ENCODE measurements at places on chromosomes 2 and 18.
A peak's percentile ranks its signal among the peaks of the same experiment; 100 is the strongest.

- no peak for DNase-seq
Observed at GRCh38 chr18:74914648-74915047, 294.3 kb downstream of the PTGR3 start.

GRCh38 chr2:30511122-30512083, 64.4 kb downstream of the LCLAT1 start:
- DNase-seq = no peak

- DNase-seq = no peak
Observed at GRCh38 chr18:40250236-40250635, 1704.8 kb upstream of the PIK3C3 start.

- DNase-seq = peak; percentile 43
Observed at GRCh38 chr2:164599954-164600589, 21.2 kb downstream of the GRB14 start.

- no peak for DNase-seq
Observed at GRCh38 chr18:6441200-6441599, 26.5 kb upstream of the L3MBTL4 start.

DNA sequence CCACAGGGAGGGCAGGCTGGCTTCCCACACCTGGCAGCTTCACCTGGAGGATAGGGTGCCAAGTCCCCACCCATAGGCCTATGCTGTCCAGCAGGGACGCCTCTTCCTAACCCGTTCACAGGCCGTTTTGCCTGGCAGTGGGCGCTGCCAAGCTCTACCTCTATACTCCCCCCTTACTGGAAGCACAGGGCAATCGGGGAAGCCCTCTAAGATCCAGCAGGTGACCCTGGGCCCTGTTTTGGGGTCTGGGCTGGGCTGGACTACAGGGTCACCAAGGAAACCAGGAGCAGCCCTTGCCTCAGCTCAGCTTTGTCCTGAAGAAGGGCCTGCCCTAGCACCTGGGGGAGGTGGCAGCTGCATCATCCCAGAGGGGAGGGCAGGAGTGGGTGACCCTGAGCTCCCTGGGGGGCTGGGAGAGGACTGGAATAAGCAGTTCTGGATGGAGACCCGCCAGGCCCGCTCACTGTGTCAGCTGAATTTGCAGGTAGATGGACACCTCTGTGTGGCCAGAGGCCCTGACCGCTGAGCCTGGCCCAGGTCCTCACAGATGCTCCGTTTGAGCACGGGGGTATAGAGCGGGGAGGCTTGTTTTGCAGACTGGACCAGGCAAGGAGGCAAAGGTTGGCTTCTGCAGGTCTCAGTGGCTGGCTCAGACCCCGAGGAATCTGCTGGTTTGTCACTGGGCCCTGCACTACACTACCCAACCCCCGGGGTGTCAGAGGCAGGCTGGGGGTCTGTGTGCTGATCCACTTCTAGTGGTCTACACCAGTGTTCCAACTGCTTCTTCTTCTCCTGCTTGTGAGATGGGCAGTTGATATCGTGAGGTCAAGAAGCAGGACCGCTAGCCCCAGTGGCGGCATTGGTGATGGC, 163.1 kb downstream of the ASB1 start:
- no peak for DNase-seq

DNA sequence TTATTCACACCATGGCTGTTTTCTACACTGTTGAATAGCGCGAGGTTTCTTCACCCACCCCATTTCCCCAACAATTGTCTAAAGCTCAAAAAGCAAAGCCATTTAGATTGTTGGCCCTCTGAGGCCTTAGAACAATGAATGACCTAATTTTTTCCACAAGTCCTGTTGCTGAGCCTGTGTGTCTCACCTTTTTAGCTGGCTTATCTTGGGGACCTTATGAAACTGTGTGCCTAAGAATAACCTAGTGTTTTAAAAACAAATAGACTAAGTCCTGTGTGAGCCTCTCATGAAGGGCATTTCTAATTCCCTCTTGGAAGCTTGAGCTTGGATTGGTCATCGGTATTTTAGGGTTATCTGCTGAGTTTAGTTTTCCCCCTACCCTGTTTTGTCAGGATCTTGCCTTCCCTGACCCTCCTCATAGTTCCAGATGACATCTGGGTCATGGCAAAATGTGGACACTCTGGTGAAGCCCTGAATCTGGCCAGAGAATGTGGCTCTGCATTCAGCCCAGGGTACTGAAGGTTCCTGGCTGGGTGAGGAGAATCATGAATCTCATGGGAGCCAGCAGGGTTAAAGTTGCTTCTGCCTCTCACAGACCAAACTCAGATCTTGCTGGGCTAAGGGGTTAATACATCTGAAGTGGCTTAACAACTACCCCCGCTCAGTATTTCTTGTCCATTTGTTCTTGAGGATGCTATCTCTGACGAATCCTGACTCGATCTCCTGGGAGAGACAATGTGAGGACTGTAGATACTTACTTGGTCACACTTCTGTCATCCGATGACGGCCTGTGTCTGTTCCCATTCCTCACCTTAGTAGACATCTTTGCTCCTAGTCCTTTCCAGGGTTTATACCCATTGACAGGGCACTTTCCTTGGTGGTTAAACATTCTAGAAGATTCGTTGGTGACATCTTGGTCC, 104.2 kb upstream of the MAP4K3 start:
- no peak for DNase-seq

DNA sequence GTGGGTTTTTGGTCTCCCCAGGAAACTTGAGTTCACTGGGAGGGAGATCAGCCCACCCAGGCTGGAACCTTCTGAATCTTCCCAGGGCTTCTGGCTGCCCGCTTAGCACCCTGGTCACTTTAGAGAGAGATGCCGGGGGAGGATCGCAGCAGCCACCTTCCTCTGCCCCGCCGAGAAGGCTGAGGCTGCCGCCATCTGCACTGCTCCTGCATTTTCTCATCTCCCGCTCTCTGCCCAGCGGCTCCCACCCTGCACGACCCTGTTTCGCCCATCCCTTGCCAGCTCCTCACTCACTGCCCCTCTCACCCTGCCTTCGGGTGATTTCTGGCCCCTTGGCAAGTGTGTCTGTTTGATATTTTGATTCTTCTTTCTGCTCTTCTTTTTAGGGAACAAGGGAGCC, 82.6 kb upstream of the ATG16L1 start:
- DNase-seq = no peak

DNA sequence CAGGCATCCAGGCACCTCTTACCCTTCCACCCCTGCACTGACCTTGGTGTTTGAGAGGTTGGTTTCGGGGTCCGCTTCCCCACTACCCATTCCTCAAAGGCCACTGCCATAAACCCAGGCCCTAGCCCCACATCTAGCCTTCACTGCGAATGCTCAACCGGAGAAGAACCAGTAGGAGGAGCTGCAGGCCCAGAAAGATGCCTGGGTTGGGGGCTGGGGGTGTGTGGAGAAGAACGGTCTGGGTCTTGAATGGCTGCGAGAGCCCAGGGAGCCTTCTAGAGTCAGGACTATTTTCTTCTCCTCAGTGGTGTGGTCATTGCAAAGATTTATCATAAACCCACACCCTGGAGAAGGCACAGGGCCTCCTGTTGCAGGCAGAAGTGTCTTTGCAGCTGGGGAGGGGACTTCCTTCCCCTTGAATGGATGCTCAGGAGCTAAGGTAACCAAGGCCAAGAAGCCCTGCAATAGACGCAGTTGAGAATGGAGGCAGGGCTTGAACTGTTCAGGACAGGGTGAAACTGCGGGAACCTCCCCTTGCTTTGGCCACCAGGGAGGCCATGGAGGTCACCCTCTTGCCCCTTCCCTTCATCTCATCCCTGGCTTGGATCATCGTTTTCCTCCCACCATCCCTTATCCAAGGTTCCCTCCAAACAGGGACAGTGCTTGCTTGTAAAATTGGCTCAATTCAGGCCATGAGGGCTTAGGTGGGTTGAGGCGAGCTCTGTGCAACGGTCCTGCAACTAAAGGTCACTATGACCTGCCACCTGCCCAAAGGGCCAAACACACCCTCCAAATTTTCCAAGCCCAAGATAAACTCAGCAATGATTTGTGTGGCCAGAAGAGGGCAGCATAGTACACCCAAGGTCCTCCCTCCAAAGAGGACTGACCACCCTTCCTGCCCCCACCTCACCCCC, 20.9 kb downstream of the THNSL2 start:
- peak; percentile 24 for DNase-seq

- peak; percentile 72 for DNase-seq
Observed at GRCh38 chr2:121689356-121689755, 40.1 kb upstream of the CLASP1 start.

GRCh38 chr2:60553495-60554073, at the start of gene BCL11A:
Gene BCL11A (minus strand): TSS chr2:60553654. CDS start chr2:60553270, 384 bp downstream.
- peak; percentile 80 for DNase-seq

DNA sequence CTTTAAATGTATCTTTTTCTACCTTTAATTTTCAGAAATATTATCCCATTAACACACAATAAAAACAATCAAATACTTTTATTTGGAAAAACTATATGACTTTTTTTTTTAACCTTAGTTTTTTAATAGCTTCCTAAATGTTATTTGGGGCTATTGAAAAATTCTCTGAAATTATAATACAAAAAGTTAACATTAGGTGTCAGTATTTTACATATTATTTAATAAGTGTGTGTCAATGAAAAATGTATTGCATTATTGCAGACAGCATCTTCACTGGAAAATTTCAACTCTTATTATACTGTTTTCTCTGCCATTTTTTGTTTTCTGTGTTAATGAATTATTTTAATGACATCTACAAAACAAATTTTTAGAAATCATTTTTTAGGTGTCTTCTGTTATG, 51.1 kb upstream of the ARHGAP15 start:
- DNase-seq = no peak

- no peak for DNase-seq
Observed at GRCh38 chr2:207087046-207087902, 78.5 kb downstream of the KLF7 start.

DNA sequence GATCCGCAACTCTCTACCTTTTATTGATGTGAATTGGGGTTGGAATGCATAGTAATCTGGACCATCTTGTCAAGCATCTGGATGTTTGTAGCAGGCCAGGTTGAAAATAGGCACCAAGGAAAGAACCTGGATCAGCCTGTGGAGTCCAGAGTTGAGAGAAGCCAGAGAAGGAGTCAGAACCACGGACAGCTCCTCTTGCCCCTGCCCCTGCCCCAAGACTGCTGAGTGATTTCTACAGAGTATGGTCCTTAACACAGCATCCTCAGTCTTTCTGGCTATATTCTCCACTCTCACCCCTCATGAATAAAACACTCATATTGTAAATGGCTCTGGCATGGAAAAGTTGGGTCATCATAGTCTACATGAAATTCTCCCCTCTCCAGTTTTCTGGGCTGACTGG, 154.6 kb downstream of the LOXHD1 start:
- DNase-seq = no peak

DNA sequence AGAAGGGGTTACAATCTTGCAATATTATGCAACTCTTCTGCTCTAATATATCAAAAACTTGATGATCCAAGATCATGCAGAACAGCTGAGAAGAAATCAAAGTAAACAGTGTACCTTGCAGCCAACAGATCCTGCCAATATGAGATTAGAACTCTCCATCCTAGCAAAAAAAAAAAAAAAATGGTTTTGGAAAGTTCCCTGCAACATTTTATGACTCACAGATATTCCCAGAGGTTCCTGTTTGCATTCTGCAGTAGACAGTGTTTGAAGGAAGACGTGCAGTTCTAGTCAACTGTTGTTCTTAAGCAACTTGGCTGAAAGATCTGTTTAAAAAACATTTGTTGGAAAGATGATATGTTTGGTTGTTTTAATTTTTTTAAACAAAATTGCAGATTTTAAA, 103.6 kb upstream of the WDR75 start:
- DNase-seq = no peak

DNA sequence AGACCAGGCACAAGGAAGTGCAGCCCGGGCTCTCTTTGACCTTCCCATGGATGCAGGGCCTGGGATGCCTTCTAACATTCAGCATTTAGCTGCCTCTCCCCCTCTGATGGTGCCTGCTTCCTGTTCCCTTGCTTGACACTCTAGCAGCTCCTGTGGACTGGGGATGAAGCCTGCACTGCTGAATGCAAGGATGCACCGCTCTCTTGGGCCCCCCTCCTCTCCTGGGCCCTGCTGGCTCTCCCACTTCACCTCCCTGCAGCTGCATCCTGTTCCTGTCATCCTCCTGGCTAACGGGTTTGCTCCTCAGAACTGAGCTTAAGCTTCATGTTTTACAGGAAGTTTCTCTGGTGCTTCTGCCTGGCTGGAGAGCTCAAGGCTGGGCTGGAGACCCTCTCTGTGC, 254.1 kb downstream of the TSN start:
- DNase-seq = no peak

- no peak for DNase-seq
Observed at GRCh38 chr18:76689646-76690264, 132.6 kb upstream of the ZNF236 start.

GRCh38 chr2:28752631-28753376, 1.2 kb downstream of the PPP1CB start:
- no peak for DNase-seq

GRCh38 chr2:95077861-95078603, 43.6 kb downstream of the MRPS5 start:
- DNase-seq = no peak

Measured in HFF-Myc (cell line).